Hematopoietic multipotent progenitor cell treated with erythropoietin and hydrocortisone succinate and interleukin-3 and kit ligand, for 4 days (in vitro differentiated cells): ENCODE measurements at places on chromosomes 2 and 18.
A peak's percentile ranks its signal among the peaks of the same experiment; 100 is the strongest.

DNA sequence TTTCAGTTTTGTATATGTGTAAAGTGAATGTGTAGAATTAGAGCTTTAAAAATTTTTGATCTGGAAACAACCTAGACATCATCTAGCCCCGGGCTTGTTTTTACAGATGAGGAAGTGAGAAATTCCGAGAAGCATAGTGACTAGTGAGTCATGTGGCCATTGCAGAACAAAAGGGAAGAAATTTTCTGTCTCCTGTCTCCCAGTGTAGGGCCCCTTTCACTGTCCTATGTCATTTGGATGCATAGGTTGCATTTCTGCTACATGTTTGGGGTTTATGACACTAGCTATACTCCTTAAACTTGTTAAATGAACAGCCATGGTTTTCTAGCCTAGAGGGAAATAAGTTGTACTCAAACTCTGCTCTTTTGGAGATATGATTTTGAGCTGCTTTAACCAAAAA, 84.6 kb downstream of the PLCL1 start:
- peak; percentile 82 for DNase-seq

DNA sequence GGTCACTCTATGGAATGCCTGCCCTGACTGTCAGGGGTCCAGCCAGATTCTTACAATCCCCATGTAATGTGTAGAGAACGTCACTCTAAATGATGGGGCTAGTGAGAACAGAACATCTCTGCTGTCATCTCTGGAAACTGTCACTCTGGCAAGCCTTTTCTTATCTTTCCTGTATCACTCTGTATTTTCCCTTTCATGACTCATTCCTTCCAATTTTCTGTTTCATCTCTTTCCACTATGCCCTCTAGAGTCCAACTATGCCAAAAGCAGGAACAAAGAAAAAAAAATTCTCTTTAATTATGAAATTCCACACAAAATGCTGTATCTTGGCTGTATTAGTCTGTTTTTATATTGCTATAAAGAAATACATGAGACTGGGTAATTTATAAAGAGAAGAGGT, 608.8 kb downstream of the ADCYAP1 start:
- peak; percentile 38 for DNase-seq

DNA sequence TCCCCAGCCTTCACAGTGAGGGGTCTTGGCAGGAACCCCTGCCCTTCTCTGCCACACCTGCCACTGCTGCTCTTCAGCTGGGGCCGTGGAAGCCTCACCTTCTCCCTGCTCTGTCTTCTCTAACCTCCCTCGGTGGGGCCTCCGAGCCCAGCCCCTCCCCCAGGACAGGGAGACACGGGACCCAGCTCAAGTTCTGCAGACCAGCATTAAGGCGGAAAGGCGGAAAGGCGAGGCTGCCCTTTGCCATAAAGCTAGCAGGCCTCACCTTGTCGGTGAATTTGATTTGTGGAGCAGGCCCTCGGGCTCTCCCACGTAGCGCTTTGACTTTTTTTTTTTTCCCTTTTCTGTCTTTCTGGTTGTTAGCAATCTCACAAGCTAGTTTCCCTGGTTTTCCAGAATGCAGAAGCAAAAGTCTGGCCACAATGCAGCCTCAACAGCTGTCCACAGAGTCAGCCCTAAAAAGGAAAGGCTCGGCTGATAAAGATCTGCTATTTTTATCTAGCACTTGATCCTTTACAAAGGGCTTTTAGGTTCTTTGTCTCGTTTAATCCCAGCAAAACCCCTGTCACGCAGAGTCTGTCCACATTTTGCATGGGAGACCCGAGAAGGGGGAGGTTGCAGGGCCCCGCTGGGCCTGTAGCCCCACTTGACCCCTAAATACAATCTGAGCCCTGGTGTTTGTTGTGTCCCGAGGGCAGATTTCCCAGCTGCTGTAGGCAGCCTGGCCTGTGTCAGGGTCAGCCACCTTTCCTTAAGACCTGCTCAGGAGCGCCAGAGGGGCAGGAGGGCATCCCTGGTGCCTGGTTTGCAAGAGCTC, 6.0 kb downstream of the ITM2C start:
- peak; percentile 73 for DNase-seq

DNA sequence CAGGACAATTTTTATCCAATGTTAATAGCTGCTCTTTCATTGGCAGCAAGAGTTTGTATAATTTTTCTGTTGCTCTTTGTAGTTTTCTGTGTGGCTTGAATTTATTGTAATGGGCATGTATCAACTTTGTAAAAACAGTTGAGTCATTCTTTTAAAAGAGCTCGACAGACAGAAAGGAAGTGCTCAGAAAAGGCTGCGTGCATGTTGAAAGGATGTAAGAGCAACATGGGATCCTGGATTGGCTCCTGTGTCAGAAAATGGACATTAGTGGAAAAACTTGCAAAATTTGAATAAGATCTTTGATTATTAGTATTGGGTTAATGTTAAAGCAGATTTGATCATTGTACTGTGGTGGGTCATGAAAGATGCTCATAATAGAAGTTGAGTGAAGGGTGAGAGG, 93.3 kb upstream of the CDC42EP3 start:
- DNase-seq, result no peak

DNA sequence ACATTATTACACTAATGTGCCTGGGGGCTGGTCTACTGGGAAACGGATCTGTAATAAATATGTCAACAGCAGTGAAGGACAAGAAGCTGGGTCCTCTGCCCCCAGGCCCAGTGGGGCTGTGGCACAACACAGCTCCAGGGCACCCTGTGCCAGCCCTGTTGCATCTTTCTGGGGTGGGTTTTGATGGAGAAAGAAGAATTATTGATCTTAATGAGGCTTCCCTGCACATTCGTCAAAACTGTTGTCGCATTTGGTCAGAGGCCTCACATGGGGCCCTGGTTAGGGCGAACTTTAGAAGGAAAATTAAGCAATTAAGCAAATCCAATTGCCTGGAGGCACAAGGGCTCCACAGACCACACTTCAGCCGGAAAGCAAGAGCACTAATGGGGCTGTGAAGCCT, 30.0 kb upstream of the TWIST2 start:
- no peak for DNase-seq

GRCh38 chr2:202822411-202822810, 49.2 kb downstream of the ICA1L start:
- DNase-seq, result no peak
